ENCODE measurements at places on chromosomes 6 and 20.

GRCh38 chr20:1310071-1310470 lies 18.9 kb downstream of the SDCBP2 start:
- no peak for DNase-seq

- DNase-seq: peak; percentile 9
Observed at GRCh38 chr6:35259948-35260590, 534 bp downstream of the ZNF76 start.

GRCh38 chr6:137610702-137611101 lies 116.5 kb upstream of the OLIG3 start:
- DNase-seq: no peak

DNA sequence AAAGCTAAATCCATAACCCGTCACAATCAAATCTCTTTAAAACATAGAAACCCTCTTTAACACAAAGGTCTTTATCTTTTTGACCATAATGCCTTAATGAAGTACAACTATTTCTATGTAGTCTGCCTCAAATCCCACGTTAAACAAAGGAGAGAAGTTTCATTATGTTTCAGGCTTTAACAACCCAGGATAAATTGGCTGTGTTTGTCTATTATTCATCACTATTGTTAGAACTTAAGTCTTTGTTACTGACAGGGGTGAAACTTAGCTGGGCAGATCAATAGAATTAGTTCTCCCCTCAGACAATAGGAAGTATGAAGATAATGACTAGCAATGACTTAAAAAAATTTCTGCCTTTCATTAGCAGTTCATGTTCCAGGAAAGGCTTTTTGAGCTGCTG lies 10.1 kb upstream of the METTL24 start:
- no peak for DNase-seq

- no peak for DNase-seq
Observed at GRCh38 chr6:140592877-140593276, 1218.4 kb upstream of the CITED2 start.

DNA sequence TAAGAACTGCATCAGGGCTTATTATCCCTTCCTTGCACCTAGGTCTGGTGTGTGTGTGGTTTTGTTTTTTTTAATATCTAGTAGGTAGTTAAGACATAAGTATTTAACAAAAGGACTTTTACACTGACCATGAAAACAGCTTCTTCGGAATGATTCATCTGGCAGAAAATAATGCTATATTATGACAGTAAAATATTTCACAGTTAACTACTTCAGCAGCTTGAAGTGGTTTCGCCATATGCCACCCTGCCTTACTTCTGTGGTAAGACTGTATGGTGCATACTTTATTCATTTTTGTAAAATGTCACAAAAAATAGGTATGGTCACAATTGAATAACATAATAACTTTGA lies 858 bp upstream of the PTPRK start:
- peak; percentile 97 for DNase-seq

GRCh38 chr6:21935561-21936028 lies 342.0 kb downstream of the SOX4 start:
- peak; percentile 32 for DNase-seq

GRCh38 chr6:23532227-23532626 lies 593.8 kb upstream of the NRSN1 start:
- no peak for DNase-seq

DNA sequence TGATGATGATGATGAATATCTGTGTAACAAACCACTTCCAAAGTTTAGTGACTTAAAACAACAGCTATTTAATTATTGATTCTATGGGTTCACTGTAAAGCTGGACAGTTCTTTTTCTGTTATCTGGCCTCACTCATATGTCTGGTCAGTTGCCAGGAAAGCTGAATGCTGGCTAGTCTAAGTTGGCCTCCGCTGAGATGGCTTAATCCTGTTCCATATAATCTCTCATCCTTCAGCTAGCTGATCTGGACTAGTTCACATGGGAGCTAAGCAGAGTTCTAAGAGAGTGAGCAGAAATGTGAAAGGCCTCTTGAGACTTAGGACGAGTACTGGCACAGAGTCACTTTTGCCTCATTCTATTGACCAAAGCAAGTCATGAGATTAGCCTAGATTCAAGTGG lies 334.7 kb upstream of the FLRT3 start:
- DNase-seq: peak; percentile 11

GRCh38 chr20:10522328-10522727 lies 87.2 kb downstream of the SLX4IP start:
- DNase-seq: no peak

- DNase-seq: no peak
Observed at GRCh38 chr6:17885889-17886576, 101.4 kb downstream of the KIF13A start.

DNA sequence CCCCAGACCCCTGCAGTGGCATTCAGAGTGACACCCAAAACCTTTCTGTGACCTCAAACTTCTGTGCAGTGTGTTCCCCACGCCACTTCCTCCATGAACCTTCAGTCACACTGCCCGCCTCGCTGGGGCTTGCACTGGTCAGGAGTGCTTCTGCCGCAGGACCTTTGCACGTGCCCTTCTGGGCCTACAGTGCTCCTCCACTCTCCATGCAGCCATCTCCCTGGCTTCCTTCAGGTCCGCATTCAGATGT lies 27.1 kb downstream of the SYNJ2 start:
- DNase-seq: no peak

GRCh38 chr6:153511896-153512496 lies 380.9 kb upstream of the RGS17 start:
- no peak for DNase-seq

GRCh38 chr6:108254433-108255410 lies 6.1 kb downstream of the SNX3 start:
- DNase-seq: no peak

GRCh38 chr20:661474-662270 lies 8.7 kb upstream of the SRXN1 start:
- no peak for DNase-seq

DNA sequence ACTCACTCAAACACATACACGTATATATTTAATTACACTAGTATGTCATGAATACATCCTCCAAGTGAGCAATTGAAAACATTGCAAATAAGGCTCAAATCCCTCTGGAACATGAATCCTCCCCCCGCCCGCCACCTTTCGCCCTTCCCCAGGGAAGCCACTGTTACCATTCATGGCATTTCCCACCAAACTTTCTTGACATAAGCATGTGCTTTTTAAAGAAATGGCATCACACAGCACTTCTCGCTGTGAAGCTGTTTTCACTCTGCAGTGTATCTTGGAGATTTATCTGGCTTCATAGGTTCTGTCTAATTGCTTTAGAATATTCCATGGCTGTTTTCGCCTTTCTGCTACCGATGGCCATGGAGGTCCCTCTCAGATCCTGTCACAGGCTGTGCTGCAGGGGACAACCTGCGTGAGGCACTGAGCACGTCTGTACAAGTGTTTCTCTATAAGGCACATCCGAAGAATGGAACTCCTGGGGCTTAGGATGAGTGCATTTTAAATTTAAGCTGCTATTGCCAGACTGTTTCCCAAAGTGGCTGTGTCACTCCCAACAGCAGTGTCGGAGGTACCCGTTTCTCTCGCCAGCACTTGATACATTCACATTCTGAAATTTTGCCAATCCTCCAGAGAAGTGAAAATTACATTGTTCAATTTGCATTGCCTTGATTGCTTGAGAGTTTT lies 22.2 kb upstream of the PHACTR3 start:
- no peak for DNase-seq

DNA sequence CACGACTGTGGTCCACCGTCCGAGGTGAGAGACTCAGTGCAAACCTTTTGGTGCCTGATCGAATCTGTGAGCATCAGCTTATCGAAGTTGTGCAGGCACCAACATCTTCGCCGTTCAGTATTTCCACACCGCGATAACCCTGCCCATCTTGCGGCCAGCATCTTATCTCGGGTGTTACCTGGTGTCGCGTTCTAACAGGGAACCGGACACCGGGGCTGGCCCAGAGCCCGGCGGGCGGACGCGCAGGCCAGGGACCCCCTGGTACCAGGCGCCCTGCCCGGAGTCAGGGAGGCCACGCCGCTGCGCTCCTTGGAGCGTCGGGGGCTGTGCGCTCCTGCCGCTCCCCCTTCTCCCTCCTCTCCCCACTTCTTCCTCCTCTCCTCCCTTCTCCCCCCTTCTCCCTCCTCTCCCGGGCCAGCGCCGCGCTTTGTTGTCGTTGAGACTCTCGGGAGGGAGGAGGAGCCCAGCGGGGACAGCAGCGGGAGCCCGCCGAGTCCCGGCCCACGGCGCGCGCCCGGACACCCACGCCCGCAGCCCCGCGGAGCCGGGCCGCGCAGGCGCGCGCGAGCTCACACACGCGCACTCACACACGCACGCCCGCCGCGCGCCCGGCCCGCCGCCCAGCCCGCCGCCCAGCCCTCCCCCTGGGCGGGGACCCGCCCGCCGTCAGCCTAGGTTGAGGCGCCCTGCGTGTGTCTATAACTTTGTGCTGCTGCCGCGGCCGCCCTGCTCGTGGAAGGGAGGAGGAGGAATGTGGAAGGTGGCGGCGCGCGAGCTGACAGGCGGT lies 1.4 kb upstream of the FOXO3 start:
- peak; percentile 69 for DNase-seq

GRCh38 chr20:8104252-8104651 lies 27.8 kb upstream of the PLCB1 start:
- no peak for DNase-seq

DNA sequence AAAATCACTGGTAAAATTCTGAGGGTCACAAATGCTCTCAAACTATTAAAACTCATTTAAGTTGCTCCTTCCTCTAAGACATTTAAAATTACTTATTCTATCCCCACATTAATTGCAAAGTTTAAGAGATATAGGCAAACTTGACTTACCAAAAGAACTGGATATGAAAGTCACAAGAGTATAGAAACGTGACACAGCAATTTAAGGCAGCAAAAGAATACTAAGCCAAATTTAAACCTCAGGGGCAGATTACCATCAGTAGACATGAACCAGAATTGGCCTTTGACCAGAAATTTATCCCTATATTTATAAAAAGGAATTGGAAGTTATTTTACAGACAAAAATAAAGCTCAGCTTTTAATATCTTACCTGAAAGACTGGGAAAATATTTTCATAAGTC lies 56.0 kb downstream of the MAP3K7 start:
- no peak for DNase-seq

DNA sequence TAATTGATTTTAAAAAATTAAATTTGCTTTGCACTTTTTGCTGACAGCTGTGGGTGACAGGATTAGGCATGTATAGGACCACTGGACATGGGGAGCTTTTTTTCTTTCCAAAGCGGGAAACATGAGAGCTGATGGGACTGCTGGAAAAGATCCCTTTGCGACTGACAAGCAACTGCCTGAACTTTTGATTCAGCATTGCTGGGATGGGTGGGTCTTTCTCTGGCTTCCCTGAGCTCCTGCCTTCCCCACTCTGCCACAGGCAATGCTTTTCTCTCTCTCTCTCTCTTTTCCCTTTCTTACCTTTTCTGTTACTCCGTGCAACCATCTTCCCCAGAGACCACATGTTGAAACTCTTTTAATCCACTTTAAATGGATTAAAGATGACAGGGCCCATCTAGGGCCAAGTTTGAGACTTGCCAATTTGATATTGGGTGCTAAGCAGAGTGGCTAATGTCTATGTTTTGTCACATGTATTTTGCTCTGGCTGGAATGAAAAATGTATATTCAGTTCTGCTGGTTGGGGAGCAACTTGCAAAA lies 33.5 kb upstream of the TPD52L1 start:
- DNase-seq: peak; percentile 15

DNA sequence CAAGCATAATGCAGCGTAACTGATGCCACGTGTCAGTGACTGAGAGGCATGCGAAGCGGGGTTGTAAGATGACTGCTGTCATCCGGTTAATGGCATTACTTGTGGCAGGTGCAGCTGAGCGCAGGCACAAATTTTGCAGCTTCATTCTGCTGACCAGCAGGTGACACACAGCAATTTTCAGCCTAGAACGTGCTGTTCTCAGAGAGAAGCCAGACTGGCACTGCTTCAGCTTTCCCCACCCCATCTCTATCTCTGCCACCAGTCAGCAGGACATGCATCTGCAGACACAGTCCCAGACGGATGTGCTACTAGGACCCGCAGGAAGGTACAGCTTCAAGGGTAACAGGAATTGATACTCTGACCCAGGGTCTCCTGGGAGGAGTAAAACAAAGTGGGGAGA lies 221.8 kb downstream of the KIF16B start:
- DNase-seq: no peak

DNA sequence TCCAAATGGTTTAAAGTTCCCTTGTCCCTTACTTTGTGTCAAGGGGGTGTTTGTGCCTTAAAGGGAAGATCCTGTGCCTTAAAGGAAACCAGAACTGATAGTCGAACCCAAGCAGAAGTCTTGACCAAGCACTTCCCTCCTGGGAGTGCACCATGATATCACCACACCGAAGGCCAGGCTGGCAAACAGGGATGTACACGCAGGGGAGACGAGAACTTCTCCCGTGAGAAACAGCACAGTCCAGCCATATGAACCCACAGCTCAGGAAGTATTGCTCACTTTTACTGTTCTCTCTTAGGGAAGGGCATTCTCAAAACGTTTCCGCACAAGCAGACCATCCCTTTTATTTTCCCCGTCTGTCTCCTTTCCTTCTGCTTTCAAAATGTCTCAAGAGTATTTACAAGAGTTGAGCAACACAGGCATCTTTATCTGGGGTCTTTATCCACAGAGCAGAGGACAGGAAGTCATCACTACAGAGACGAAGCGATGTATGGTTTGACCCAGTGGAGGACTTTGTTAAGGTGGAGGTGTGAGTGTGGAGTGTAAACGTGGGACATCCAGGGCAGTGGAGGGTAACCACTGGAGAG lies 12.8 kb upstream of the SERPINB1 start:
- no peak for DNase-seq

- peak; percentile 30 for DNase-seq
Observed at GRCh38 chr20:325889-326644, 715 bp downstream of the SOX12 start.

DNA sequence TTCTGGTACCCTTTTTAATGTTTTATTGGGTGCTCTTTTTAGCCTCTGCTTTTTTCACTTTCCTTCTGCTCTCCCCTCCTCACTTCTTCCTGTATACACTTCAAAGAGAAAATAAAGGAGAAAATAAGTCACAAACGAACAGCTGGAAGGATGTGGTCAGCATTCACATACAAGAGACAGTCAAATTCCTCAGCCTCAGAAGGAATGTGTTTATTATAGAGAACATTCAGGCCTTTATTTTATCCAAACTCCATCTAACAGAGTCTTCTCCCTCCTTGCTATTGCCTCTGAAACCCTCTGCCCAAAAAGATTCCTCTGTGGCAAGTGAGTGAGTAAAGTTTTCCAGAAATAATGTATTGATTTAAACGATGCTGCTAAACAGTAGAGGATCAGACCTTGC lies 490.4 kb downstream of the FRK start:
- DNase-seq: no peak

GRCh38 chr6:89492025-89492640 lies 59.2 kb downstream of the ANKRD6 start:
- DNase-seq: no peak

GRCh38 chr6:9233226-9233625 lies 797.9 kb upstream of the SLC35B3 start:
- no peak for DNase-seq

DNA sequence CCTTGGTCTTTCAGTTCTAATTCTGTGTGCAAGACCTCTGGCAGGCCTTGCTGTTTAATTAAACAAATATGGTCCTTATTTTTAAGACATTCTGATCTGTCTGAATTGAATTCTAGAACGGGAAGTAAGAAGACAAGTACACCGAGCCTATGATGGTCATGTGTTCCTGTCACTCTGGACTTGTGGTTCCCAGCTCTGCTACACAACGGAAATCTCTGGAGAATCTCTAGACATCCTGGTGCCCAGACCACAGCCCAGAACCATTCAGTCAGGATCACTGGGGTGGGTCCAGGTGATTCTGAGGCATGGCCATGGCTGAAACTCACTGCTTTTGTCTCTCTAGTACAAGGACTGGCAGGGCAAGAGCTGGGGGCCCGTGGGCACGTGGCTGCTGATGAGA lies 15.9 kb upstream of the KCNK16 start:
- DNase-seq: no peak

Measured in NCI-H524 treated with DMSO at 0.1 percent for 48 hours (cell line).